ENCODE measurements at places on chromosomes 4 and X.

- no peak for DNase-seq
Observed at GRCh38 chr4:170001745-170002267, 24.4 kb downstream of the MFAP3L start.

GRCh38 chrX:68743754-68744153 is 85.1 kb upstream of the EFNB1 start:
- no peak for DNase-seq

DNA sequence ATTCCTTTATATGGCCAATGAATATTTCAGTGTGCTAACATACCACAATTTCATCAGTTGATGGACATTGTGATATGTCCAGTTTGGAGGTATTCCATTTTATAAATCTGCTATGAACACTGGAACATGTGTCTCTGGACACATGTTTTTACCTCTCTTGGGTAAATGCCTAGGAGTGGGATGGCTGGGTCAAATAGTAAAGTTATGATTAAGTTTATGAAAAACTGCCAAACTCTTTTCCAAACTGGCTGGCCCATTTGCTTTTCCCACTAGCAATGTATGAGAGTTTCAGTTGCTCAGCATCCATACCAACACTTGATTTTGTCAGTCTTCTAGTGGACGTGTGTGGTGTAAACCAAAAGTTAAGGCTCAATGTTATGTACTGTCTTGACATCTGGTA is 40.5 kb downstream of the CEP44 start:
- DNase-seq: no peak

GRCh38 chrX:65598559-65599147 is 64.1 kb upstream of the LAS1L start:
- no peak for DNase-seq

GRCh38 chr4:75976177-75976576 is 14.6 kb downstream of the SDAD1 start:
- DNase-seq: no peak

GRCh38 chr4:57734104-57734670 is 624.0 kb upstream of the IGFBP7 start:
- DNase-seq: no peak

DNA sequence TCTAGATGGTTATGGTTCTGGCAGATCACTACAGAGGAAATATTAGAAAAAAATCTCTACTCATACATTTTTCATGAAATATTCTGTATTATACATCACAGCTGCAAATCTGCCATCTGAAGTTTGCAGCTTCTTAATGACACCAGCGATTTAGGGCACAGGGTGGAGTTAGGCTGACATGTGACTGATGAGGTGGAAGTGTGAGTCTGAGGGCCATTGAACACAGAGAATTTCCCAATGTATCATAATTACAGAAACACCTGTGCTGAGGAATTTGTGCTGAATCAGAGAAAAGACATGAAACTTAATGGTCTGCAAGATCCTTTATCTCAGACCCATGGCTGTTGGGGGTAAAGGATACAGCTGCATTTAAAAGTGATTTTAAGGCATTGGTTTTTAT is 2025.6 kb upstream of the AGA start:
- no peak for DNase-seq

- DNase-seq: no peak
Observed at GRCh38 chr4:137700751-137701150, 168.5 kb upstream of the PCDH18 start.

DNA sequence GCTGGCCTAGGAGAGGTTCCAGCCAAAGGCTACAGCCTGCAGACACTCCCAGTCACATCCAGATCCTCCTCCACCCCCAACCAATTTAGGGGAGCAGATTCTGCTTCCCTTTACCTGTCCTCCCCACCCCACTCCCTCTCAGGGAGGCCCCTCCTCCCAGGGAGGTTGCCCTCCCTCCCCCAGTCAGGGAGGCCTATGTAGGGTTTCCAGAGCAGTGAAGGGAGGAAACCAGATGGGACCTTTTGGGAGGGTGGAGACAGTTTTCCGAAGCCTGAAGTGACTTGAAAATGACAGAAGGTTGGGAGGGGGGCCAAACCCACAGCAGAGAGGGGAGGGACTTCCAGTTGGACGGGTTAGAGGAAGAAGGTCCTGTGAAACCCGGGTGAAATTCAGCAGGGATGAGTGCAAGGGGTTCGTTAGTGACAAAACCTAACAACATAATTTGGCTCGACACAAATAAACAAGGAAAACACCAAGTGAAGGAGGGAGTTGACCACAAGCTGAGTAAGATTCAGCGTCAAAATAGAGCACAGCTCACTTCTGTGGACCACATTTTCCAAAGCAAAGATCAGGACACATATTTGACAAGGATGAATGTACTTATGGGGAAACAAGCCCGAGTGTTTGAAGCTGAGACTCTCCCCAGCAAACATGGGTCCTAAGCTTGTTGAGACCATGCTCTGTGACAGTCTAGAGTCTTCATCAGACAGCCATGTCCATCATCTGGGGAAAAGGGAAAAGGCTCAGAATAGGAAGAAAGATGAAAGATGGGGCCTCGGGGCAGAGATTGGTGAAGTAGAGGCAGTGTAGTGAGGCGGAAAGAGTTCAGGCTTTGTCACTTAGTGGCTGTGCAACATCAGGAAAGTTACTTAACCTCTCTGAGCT is 46.4 kb downstream of the PRPS1 start:
- no peak for DNase-seq

- peak; percentile 44 for DNase-seq
Observed at GRCh38 chrX:71910986-71911730, 513 bp downstream of the NHSL2 start.

- no peak for DNase-seq
Observed at GRCh38 chr4:85725721-85726170, 250.8 kb downstream of the ARHGAP24 start.

GRCh38 chr4:59823311-59823710 is 1376.8 kb upstream of the ADGRL3 start:
- DNase-seq: no peak

GRCh38 chr4:100708776-100709175 is 191.0 kb upstream of the EMCN start:
- no peak for DNase-seq

GRCh38 chrX:50635817-50636365 is 165.3 kb upstream of the DGKK start:
- no peak for DNase-seq

- no peak for DNase-seq
Observed at GRCh38 chrX:109966246-109966645, 36.7 kb upstream of the TMEM164 start.

Measured in activated T-cell treated with anti-CD3 and anti-CD28 coated beads, Interleukin-2, amount 50 U/mL, for 1 hour (primary cell).